NCI-H1105 (cell line): ENCODE measurements at places on chromosomes 12 and 14.

GRCh38 chr14:63644741-63645140, 3.1 kb upstream of the WDR89 start:
- no peak for DNase-seq

DNA sequence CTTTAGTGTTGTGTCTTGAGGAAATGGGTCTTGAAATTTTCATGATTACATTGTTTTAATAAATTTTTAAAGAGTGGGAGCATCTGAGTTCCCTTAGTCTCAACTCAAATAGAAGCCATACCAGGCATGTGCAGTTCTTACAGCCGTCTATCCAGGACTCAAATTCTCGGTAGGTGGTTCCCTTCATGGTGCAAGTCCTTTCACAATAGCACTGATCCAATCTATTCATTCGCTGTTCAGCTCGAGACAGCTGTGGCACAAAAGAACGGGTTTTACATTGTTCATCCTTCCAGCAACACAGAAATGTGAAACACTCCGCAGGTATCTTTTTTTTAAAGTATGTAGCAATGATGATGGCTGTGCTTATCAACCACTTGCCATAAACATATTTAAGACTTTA, 100.2 kb downstream of the NELL2 start:
- no peak for DNase-seq

DNA sequence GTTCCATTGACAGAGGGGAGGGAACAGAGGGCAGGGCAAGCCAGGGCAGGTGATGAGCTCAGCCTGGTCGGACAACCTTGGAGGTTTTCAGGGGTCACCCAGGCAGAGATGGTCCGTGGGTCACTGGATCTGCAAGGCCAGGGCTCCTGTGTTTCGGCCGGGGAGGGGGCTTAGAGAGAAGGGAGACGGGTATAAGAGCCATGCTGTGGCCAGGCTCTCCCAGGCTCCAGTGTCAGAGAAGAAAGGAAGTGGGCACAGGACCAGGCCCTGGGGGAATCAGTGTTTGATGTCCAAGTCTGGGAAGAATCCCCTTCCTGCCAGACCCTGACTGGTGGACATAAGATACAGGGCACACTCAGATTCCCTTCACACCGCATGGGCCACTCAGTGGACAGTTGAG, 36.9 kb downstream of the DIO3 start:
- DNase-seq = no peak

DNA sequence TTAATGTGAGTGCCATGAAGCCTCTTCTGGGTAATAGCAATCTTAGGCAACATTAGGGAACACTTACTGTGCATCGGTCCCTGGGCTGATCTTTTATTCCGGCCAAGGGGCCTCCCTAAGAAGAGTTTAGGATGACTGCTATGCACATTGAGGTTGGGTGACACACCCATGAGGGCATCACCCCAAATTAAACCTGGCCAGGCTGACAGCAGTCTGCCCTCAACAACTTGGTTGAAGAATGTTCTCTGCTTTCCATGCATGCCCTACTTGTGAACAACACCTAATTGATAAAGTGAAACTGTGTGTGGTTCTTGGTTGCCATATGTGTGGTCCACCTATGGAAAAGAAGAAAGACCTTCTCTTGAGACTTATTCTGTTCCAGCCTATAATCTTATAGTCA, 1098.0 kb downstream of the BCL11B start:
- DNase-seq = no peak

- DNase-seq = no peak
These were observed 81.6 kb downstream of the LMO3 start for GRCh38 chr12:16524378-16524777.

DNA sequence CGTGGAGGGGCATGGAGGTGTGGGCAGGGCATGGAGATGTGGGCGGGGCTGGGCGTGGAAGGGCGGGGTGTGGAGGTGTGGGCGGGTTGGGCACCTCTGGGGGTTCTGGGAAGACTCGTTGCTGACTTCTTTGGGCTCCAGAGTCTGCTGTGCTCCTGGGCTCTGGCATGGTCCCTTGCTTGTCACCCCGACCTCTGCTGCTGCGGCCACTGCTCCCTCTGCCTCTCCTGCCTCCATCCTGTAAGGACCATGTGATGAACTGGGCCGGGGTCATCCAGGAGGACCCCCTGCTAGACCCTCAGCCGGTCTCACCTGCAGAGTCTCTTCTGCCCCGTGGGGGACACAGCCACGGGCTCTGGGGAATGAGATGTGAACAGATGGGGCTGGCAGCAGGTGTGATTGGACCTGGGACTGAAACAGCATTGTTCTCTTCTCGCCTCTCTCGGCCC, 15.3 kb downstream of the NOC4L start:
- DNase-seq = no peak

DNA sequence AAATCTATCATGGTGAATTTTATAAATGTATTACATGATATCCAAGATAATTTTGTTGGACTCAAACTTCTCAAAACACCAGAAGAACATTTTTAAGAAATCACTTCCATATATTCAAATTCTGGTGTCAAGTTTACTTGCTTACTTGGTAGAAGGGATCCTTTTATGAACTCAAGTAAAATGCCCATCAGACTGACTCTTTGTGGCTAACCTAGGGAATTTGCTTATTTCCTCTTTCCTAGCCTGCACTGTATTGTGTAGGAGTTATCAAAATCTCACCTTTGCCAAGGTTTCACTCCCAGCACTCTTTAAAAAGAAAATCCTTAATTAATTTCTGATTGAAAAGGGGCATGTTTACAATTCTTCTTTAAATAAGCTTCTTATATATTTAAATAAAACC, 196.5 kb downstream of the DUSP6 start:
- DNase-seq = no peak

DNA sequence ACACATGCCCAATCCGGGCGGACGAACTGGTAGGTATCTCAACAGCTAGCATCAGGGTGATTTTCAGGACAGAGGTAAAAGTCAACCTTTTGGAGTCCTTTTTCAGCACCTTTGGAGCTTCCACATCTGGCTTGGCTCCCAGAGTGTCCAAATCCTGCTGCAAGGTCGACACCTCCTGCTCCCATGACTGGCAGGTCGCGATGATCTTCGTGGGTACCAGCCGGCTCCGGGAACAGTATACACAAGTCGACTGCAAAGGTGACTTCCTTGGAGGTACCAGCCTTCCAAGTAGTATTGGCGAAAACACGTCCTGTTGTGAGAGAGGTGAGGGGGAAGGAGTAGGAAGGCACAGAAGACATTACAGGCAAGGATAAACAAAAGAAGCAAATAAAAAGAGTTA, 672.7 kb downstream of the TMEM121 start:
- DNase-seq = no peak

DNA sequence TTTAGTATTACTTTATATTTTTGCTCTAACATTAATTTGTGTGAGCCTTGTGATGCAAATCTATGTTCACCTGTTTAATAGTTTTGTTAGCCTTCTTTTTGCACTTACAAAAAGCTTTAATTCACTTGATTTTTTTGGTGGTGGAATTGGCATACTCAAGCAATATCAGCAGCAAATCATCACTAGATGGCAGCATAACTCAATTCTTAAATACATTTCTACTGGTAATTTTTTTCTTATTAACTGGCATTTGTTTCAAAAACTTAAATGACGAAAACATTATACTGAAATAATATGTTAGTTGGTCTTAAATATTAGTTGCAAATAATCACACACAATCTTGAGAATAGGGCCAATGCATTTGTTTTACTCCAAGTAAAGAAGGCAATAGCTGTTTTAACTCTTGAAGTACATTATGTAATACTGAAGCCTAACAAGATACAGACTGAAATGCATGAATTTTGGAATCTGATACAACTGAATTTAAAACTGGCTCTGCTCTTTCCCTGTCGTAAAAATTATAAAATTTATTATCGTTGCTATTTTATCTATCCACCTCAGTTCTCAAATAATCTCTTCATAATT, 151.5 kb downstream of the ATXN7L3B start:
- DNase-seq = peak; percentile 13

DNA sequence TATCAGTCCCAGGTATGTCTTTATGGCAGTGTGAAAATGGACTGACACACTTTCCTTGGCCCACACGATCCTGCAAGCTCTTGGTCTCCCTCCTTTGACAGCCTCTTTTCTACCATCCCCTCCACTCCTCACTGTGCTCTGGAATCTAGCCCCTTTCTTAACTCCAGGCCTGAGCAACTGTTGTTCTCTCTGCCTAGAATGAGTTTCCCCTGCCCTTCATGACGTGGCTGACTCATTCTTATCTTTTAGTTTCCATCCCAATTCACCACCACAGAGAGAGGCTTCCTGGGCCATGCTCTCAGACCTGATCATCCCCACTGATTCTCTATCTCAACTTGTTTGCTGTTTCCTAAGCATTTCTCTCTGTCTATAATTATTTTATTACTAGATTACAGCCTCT, 157.4 kb upstream of the HMGA2 start:
- DNase-seq = no peak

GRCh38 chr14:58981840-58982239, 206.6 kb upstream of the DAAM1 start:
- DNase-seq = no peak

DNA sequence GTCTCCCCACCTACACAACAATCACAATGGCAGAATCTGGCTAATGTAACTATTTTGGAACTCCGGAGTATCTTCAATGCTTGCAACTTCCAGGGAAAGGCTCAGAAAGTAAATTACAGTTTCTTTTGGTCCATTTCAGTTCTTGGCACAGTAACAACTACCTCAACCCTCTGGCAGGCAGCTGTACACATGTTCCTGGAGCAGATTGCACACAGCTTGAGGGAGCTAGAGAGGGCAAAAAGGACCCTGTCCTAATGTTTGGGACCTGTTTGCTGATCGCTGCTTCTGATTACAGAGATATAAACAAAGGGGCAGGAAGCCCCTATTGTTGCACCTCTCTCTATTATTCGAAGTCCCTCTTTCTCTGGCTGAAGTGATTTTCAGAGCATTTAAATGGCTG, 35.2 kb upstream of the SLC38A1 start:
- no peak for DNase-seq

DNA sequence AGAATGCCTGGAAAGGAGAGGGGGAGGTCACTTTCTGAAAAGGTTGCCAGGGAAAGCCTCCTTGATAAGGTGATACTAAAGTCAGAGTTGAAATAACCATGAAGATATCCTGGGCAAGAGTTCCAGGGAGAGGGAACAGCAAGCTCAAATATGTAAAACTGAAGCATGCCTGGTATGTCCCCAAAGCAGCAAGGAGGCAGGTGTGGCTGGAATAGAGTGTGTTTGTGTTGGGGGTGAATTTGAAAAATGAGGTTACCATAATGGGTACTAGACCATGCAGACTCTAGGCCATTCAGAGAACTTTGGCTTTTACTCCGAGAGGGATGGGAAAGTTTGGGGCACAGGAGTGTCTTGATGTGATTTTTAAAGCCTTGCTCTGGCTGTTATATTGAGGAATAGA, 66.7 kb upstream of the PTCSC3 start:
- no peak for DNase-seq

- DNase-seq = no peak
These were observed 31.7 kb upstream of the INF2 start for GRCh38 chr14:104657563-104658324.

- no peak for DNase-seq
These were observed 16.6 kb downstream of the PITPNM2 start for GRCh38 chr12:123134271-123134671.

DNA sequence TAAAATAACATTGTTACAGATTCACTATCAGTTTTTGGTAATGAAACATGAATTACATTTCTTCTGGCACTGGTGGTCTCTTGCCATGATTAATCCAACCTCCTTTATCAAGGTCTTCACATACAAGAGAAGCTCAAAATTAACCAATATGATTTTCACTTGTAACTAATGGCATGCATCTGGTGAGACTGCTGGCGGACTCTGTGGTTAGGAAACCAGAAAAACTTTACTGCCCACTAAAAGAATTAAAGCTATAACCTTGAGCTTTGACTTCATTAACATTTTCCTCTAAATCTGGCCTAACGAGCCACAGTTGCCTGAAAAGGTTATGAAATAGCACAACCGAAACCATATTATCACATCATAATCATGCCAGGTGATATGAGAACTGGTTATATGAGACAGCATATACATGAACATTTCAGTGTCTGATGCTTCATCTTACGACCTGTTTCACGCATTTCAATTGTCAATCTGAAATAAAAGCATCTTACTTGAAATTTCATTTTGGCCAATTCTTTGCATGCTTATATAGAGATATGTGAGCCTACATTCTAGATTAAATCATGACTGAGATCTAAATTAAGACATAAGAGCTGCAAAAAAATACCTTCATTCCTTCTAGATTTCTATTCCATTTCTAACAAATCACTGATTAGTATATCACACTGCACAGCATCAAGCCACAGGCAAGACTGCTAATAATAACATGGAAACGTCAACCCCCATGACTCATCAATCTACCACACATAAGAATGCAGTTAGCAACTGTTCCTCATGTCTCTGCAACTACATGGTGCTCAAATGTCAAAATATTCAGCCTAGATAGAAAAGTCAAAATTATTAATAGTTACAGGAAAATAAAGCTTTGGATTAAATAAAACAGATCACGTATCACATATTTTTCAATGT, 89.3 kb downstream of the OSBPL8 start:
- no peak for DNase-seq

DNA sequence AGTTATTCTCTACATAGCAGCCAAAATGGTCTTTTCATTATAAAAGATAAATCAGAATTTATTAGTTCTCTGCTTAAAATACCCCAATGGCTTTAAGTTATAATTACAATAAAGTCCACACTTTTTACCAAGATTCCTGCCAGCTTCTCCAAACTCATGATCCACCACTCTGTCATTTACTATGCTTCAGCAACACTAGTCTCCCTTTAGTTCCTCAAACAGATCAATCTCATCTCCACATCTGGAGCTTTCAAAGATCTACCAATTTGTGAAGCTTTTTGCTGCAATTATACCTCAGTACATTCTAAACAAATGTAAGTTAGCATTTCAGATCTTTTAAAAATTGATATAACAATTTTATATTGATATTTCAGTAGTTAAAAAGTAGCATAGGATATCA, 24.9 kb downstream of the CATSPERB start:
- DNase-seq = no peak

- no peak for DNase-seq
These were observed 1.8 kb upstream of the DYRK2 start for GRCh38 chr12:67646775-67647174.

GRCh38 chr12:132494294-132495164, 4.6 kb downstream of the FBRSL1 start:
- no peak for DNase-seq

DNA sequence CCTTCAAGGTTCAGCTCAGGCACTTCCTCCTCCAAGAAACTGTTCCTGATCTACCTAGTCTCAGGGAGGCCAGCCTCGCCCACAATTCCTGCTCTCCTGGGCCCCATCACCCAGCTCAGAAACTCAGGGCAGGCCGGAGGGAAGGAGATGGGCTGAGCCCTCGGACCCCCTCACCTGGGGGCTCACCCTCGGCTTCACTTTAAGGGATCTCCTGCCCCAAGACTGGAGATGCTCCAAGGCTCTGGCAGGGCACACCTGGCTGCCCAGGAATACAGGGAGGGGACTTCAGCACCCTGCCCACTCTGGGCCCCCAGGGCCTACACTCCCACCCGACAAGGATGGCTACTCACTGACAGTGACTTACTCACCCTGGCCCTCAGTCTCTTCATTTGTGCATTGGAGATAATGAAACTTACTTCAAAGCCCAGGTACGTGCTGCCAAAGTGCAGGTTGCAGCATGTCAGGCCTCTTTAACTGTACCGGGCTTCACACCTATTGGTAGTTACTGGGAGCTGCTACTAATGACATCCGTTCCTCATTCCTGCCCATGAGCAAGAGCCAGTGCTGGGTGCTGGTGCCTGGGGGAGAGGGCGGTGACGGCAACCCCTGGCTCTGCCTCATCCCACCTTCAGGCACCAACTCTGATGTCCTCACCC, 21.0 kb upstream of the PPP1R13B start:
- DNase-seq = peak; percentile 45
